ENCODE measurements at places on chromosomes 16 and 17.

DNA sequence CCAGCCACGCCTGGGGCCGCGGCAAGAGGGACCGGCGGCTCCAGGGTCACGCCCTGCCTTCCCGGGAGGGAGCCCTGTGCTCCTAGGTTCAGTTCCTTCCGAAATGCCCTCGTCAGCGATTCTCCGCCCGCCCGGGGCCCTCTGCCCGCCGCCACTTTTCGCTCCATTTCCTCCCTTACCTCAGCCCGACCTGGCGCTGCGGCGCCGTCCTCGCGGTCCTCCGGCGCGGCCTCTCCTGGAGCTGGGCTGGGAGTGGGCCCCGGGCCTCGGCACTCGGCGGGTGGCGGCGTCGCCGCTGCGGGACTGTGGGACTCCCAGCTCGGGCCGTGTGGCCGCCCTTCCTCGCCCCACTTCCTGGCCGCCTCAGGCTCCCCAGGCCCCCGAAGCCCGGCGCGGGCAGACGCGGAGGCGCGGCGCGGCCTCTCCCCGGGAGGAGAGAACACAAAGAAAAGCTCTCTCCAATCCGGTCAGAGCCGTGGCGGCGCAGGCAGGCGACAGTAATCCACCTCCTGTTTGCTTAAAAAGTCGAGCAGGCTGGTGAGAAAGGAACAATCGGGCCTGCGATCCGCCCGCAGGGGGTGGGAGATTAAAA is 1.6 kb downstream of the BAHCC1 start:
- peak; percentile 38 for DNase-seq

- no peak for DNase-seq
Observed at GRCh38 chr16:48008011-48008525, 147.7 kb downstream of the ABCC12 start.

DNA sequence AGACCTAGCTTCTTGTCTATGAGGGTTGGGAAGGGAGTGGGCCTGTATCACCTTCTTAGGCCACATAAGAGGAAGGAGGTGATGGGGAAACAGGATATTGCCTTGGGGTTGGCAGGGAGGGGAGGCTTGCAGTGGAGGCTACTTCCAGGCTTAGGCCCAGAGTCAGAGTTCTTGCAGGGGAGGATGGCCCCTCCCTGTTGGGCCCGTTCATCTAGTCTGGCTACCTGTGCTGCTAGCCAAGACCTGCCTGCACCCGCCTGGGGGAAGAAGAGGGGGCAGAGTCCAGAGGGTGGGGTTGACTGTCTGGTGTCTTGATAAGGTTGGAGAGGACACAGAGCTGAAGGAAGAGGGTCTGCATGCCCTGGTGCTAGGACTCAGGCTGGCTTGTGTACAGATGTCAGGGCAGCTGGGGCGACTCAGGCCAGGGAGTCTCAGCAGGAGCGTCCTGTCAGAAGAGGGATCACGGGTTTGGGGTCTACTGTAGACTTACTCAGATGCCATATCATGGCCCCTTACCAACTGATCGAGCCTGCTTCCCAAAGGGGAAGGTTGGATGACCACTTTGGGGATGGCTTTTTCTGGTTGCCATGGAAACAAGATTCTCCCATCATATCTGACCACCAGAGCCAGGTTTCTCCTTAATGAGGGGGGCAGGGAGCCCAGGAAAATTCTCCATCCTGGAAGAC is 5.3 kb downstream of the KDM6B start:
- DNase-seq, result no peak

DNA sequence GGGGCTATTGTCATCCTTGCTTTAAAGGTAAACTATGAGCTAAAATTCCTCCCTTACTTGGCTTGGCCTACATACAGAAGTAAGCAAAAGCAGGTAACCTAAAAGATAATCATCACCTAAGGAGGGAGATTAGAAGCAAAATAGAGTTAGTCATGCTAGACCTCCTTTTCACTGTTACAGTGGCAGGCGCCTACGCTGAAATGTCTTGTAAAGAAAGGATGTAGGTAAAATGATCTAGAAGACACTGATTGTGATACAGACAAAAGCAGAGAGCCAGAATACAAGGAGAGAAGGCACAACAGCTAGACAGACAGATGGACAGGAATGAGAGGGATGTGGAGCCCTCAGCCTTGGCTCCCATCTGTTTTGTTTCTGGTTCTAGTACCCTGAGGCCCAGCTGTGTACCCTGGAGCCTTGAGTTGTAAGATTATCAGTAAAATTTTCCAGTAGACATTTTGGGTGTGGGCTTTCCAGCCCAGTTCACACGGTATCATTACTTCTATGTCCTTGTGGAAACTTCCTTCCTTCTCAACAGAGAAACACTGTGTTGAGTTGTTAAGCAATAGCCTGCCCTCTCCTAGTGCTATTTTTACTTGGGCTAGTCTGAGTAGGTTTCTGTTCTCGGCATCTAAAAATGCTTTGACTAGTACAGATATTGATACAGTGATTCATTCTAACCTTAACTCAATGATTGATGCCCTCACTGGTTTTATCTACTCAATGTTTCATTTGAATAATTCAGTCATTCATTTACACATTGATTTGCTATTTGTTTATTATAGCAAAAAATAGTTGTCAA is 7.7 kb upstream of the C16orf78 start:
- no peak for DNase-seq

GRCh38 chr16:83681381-83681956 is 126.3 kb upstream of the HSBP1 start:
- no peak for DNase-seq

DNA sequence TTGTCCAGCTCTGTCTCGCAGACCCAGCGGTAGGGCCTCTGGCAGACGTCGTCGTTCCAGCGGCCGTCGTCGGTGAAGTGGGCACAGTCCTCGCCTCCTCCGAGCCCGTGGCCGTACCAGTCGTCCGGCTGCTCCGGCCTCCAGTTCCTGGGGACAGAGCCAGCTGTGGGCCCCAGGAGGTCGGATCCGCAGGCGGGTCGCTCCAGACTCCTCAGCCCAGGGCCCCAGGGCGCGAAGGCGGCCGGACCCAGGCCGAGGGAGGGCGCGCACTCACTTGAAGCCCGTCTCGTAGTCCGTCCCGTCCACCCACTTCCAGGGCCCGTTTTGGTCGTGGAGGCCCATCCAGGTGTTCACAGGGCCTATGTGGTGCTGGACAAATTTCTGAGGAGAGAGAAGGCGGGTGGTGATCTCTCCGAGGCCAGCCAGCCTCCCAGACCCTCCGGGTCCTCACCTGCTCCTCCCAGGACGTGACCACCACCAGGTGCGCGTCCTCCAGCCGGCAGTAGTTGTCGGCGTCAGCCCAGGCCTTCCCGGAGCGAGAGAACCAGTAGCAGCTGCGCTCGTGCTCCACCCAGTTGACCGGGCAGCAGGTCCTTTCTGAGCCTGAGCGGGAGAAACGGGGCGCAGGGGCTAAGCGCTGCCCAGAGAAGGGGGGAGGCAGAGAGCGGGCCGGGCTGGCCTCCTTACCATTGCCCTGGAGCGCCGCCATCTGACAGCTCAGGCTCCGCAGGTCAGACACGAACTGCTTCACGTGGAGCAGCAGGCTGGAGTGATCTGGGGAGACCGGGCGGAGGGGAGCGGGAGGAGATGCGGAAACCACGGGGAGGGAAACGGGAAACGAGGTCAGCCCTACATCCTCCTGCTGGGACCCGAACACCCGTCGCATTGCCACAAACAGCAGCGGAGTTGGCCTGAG is 5.2 kb downstream of the ASGR1 start:
- DNase-seq, result peak; percentile 38

- no peak for DNase-seq
Observed at GRCh38 chr17:47902039-47902744, 6.2 kb downstream of the SP2 start.

DNA sequence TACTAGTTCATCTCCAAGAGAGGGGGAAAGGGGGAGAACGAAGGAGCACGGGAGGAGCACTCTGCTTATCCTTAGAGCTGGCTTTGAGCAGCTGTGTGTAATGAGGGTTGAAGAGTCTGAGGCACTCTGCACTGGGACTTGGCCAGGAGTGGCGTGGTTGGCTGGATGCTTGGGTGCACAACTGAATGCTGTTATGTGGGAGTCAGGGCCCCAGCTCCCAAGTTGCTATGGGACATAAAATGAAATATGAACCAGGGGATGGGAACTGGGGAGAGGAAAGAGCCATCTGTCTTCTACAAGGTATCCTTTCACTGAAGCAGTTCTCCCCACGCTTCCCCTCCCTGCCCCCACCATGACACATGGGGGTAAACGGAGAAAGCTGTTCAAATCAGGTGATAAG is 105.9 kb upstream of the ANKFN1 start:
- no peak for DNase-seq

- no peak for DNase-seq
Observed at GRCh38 chr17:48439875-48440505, 10.0 kb upstream of the SKAP1 start.

DNA sequence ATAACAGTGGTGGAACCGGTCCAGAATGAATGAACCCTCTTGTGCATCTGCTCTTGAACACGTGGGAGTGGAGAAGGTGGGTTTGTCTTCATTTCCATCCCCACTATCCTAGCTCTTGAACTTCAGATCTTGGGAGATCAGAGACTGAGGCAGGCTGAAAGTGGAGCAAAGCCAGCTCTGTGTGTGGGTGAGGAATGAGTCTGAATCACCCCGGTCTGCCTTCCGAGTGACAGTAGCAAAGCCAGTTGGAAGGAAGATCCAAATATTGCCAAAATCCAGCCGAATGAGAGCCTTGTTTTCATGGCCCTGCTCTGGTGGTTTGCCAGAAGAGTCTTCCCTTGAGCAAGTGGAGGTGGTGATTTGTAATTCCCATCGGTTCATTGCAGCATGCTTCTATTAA is 29.0 kb upstream of the ASIC2 start:
- DNase-seq, result peak; percentile 44

DNA sequence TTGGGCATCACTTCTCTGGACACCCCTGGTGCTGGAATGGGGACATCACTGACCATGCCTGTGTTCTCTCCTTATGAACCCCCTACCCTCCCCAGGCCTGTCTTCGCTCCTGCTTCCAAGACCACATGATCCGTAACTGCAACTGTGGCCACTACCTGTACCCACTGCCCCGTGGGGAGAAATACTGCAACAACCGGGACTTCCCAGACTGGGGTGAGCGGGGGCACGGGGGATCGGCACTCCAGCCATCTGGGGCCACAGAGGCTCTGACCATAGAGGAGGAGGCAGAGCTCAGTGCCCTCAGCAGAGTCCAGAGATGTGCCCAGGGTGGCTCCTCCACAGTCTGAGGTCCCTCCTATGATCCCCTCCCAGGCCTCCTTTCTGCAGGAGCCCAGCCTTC is 73.5 kb downstream of the SCNN1B start:
- no peak for DNase-seq

DNA sequence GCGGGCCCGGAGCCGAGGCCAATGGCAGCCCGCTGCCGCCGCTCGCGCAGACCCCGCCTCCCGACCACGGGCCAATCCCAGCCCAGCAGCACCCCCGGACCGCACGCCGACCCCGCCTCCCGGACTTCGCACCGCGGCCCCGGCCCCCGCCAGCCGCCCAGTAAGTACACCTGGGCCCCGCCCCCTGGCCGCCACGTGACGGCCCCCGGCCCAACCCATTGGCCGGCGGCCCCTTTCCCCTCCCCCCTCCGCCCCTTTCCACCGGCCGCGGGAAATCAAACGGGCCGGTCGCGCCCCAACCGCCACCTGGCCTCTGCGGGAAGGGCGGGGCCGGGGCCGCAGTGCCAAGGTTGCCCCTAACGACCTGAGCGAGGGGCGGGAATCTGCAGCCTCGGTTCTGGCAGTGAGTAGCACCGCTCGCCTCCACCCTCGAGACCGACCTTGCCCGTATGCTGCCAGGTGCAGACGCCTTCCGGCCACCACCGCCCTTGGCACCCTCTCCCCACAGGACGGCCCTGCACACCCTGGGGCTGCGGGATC is at the start of gene YBX2:
Gene YBX2, minus strand, starts transcription at position 26 of the 540 bp plus-strand sequence. CDS start 139 bp downstream, outside the sequence.
- no peak for DNase-seq

- no peak for DNase-seq
Observed at GRCh38 chr16:78353640-78354275, 254.3 kb downstream of the WWOX start.

GRCh38 chr17:37770631-37771518 is 26.0 kb upstream of the HNF1B start:
- DNase-seq, result peak; percentile 56

GRCh38 chr17:19019041-19019941 is 14.7 kb upstream of the FAM83G start:
- no peak for DNase-seq

GRCh38 chr17:77396610-77397009 is 255.8 kb downstream of the SEC14L1 start:
- peak; percentile 63 for DNase-seq

- DNase-seq, result no peak
Observed at GRCh38 chr17:31608659-31609254, 217.3 kb downstream of the RAB11FIP4 start.

GRCh38 chr17:73128496-73128895 is 36.0 kb upstream of the SLC39A11 start:
- no peak for DNase-seq

- DNase-seq, result peak; percentile 23
Observed at GRCh38 chr17:32007463-32008298, 498 bp downstream of the LRRC37B start.
